Upper lobe of right lung (tissue), 1 donor: ENCODE measurements at places on chromosomes 16 and 17.

DNA sequence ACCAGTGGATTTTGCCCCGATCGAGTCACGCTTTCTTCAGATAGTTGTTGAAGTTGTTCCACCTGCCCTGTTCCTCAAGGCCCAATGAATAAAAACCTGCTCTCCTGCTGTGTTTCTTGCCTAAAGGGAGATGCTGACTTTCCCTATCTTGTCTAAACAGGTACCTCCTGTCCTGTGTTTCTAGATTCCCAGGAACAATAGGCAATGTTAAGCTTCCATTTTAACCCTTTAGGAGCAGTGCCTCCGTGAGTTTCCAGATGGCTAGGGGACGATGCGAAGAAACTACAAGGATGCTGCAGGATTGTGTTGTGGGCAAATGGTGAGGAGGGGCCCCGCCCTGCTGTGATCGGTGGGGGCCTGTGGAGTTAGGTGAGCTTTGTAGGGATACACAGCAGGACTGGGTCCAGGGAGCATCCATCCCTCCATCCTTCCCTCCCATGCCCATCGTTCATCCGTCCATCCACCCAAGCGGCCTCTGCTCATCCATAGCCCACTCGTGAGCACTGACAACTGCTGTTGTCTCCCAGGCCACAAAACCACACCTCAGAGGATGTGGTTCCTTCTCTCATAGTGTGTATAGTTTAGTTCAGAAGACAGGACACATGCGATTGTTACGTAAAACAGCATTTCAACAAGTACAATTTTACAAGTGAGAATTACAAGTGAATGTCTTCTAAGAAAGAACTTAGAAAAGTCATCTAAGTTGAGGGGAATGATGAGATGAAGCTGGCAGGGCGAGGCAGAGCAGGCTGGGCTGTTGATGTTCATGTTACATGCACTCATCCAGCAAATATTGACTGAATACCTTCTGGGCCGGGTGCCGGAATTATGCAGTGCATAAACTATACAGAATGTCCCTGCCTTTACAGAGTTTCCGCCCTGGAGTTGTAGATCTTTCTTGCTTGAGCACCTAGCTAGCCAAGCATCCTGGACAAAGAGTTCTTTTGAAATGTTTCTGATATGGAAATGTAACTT, 5.2 kb downstream of the ARSG start:
- no peak for DNase-seq

DNA sequence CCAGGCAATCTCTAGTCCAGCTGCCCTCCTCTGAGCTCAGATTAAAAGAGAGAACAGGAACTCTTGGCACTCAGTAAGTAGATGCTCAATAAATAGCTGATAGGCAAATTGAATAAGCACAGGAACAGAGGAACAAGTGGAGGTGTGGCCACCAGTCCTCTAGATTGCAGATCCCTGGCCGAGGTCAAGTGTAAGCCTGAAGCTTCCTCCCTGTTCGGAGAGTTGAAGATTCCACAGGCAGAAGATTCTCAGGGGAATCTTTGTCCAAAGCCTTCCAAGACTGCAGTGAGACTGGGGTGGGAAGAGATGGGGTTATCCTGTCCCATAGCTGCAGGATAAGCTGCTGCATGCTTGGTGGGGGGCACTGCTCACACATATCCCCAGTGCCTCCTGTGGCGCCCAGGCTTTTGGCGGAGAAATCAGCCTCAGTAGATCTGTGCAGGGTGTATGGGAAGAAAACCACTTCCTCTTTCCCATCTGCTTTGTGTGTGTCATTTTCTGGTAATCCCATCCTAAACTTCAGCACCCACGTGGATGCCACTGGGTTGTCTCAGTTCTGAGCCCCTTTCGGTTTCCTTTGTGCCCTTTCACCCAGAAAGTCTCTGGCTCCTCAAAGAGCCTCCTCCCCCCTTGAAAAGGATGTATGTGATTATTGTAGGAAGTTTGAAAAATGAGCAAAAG, 12.1 kb downstream of the CD300A start:
- DNase-seq = no peak

- DNase-seq = no peak
These were observed 4.0 kb downstream of the CCL4 start for GRCh38 chr17:36107660-36108059.

- no peak for DNase-seq
These were observed 337.9 kb downstream of the GRIN2A start for GRCh38 chr16:9844361-9844760.

DNA sequence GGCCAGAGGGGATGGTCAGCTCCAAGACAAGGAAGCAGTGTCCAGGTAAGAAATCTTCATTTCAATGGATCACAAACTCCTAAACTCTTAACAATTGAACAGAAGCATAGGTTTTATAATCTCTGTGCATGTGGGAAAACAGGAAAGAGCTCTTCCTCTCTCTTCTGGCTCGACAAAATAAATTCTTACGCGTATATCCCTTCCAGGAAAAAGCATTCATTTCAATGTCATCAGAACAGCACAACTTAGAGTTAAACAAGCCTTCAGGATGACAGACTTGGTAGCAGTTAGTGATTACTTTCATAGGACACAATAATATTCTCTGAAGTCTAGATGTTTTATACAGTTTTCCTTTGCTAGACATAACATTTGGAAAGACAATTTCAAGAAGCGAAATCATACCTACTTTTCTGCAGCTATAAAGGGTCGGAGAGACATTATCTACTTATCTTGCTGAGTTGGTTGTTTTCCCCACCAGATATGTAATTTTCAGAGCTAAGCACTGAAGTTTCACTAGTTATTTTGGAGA, 19.3 kb upstream of the SLC35G3 start:
- no peak for DNase-seq
